ENCODE measurements at places on chromosomes 3 and 15. TPM values are rescaled to one million over a fixed set of nuclear protein-coding genes. Genes with fewer than 3 reads are reported as not detected.

The ZPLD1 gene
- 0.18 TPM for total RNA-seq

The CPN2 gene
- total RNA-seq = not detected

The CCDC80 gene
- total RNA-seq = 4.6 TPM

The GHRL gene
- total RNA-seq = 0.40 TPM

The SUCNR1 gene
- total RNA-seq = not detected

The PLA1A gene
- total RNA-seq = 2.4 TPM

The LARP6 gene
- total RNA-seq = 23.6 TPM

The NUP210 gene
- total RNA-seq = 43.0 TPM

The B3GALNT1 gene
- total RNA-seq = 24.7 TPM

The IL5RA gene
- not detected for total RNA-seq

The TRPC1 gene
- total RNA-seq = 24.3 TPM

The P2RY13 gene
- total RNA-seq = not detected

The TPRG1 gene
- total RNA-seq = 0.69 TPM

The AGBL1 gene
- total RNA-seq = not detected

The KBTBD13 gene
- total RNA-seq = not detected

The RARRES1 gene
- total RNA-seq = 0.27 TPM

The GOLGA6B gene
- total RNA-seq = not detected

The ADCY5 gene
- total RNA-seq = 3.9 TPM

The SLC28A2 gene
- 4.4 TPM for total RNA-seq

The ZNF80 gene
- not detected for total RNA-seq

The SAMMSON gene
- total RNA-seq = not detected

The ARL6IP5 gene
- total RNA-seq = 33.7 TPM

The ITIH4 gene
- total RNA-seq = 5.4 TPM

The PLSCR2 gene
- total RNA-seq = 2.7 TPM

The TJP1 gene
- total RNA-seq = 131 TPM

The PRTG gene
- 32.6 TPM for total RNA-seq

The CASR gene
- 0.02 TPM for total RNA-seq

The ATP13A5 gene
- total RNA-seq = 0.43 TPM

The SMCO1 gene
- not detected for total RNA-seq

The SERPINI2 gene
- total RNA-seq = not detected

The CEMIP gene
- 2.2 TPM for total RNA-seq

The CDCP1 gene
- total RNA-seq = 13.5 TPM

The RTP1 gene
- total RNA-seq = 1.4 TPM

The GADL1 gene
- not detected for total RNA-seq

The MCTP2 gene
- total RNA-seq = 11.6 TPM

The SOX2 gene
- 39.5 TPM for total RNA-seq

The DUSP7 gene
- 14.2 TPM for total RNA-seq

The CAMK2N2 gene
- 2.5 TPM for total RNA-seq

The NR1I2 gene
- 0.29 TPM for total RNA-seq

The GPR176 gene
- 39.3 TPM for total RNA-seq

The SI gene
- total RNA-seq = not detected

The TMC3 gene
- total RNA-seq = not detected

The GOLGA6L7 gene
- total RNA-seq = 0.15 TPM

The RBP2 gene
- total RNA-seq = not detected

The CYP1A2 gene
- not detected for total RNA-seq

The GOLGA6A gene
- total RNA-seq = 0.25 TPM

The LYZL4 gene
- not detected for total RNA-seq

The MFGE8 gene
- total RNA-seq = 378 TPM

The POLQ gene
- total RNA-seq = 10.1 TPM

All from endodermal cell (in vitro differentiated cells).